ENCODE measurements at places on chromosomes 12 and 14.

DNA sequence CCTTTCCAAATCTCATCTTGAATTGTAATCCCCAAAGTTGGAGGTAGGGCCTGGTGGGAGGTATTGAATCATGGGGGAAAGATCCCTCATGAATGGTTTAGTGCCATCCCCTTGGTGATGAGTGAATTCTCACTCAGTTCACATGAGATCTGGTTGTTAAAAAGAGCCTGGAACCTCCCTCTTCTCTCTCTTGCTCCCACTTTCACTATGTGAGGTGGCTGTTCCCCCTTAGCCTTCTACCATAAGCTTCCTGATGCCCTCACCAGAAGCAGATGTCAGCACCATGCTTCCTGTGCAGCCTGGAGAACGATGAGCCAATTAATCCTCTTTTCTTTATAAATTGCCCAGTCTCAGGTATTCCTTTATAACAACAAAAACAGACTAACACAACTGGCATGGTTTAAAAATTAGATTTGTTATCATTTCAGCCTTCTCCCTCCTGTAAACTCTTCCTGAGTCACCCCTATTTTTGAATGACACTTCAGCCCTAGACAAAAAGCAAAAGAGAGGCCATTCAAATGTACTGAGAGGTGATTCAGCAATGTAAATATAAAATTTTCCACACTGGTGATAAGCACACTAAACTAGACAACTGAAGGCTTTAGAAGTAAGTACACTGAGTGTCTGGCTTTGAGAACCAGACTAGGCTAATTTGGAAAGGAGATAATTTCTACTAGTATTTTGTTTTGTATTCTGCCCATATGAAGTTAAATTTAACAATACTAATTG, 212.1 kb upstream of the ABCD2 start:
- DNase-seq: no peak

DNA sequence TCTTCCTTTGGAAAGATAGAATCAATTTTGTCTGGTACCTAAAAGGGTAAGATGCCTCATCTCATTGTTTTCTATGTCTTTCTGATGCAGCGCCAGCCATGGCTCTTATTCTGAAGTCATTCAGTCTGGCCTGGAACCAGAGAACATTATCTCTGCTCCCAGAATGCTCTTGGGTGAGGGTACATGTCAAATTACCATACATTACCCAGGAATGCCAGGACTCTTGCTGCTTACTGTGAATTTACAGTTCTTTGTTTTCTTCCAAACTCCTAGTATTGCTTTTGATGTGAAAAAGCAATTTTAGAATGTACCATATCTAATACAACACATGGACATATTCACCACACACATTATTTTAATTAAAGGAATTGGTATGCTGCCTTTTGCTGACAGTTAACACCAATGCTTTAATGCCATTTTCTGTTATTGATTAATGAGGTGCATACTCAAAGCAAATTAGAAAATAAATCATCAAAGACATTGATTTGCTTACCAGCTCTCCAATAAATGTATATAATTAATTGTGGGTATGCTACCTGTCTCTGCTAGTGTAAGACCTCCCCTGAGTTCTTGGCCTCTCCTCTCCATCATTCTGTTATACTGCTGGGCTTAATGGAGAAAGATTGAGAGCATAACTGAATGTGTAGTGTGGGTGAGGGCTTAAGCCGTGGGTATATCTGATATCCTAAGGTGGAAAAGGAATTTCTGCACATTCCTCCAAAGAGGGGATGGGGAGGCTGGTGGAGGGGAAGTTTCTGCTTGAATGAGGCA, 337.7 kb downstream of the C12orf75 start:
- no peak for DNase-seq

- DNase-seq: no peak
Measured at GRCh38 chr12:3177778-3178425, 100.7 kb downstream of the TSPAN9 start.

GRCh38 chr14:31947076-31947475, 130.0 kb upstream of the ARHGAP5 start:
- DNase-seq: no peak

DNA sequence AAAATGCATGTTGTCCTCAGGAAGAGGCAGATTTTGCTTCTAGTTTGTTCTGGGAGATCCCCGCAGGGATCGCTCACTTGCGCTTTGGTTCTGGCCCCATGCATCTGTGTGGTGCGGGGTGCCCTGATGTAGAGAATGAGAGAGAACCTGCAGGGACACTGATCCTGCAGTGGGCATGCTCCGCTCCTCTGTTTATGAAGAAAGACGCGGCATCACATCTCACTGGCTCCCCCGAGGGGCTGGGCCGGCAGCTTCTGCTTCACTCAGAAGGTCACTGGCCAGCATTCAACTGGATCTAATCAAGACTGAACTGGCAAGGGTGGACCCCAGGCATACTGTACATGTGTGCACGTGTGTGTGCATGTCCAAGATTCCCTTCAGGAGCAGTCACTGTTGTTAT, 164.2 kb downstream of the CALM1 start:
- DNase-seq: no peak

DNA sequence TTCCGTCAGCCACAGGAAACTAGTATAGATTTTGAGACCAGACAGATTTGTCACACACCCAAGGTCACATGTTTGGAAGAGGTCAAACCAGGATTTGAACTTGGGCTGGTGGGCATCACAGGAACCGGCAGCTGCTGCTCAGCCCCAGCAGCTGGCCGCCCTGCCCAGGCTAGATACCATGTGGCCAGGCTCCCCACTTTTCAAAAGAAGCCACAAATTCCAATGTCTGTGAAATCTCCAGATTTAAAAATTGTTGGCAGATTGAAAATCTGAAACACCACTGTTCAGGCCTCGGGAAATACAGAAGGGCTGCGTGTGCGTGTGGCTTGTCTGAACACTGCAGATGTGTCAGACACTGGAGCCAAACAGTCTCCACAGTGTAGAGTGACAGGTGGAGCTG, 30.4 kb downstream of the MMAB start:
- DNase-seq: no peak

DNA sequence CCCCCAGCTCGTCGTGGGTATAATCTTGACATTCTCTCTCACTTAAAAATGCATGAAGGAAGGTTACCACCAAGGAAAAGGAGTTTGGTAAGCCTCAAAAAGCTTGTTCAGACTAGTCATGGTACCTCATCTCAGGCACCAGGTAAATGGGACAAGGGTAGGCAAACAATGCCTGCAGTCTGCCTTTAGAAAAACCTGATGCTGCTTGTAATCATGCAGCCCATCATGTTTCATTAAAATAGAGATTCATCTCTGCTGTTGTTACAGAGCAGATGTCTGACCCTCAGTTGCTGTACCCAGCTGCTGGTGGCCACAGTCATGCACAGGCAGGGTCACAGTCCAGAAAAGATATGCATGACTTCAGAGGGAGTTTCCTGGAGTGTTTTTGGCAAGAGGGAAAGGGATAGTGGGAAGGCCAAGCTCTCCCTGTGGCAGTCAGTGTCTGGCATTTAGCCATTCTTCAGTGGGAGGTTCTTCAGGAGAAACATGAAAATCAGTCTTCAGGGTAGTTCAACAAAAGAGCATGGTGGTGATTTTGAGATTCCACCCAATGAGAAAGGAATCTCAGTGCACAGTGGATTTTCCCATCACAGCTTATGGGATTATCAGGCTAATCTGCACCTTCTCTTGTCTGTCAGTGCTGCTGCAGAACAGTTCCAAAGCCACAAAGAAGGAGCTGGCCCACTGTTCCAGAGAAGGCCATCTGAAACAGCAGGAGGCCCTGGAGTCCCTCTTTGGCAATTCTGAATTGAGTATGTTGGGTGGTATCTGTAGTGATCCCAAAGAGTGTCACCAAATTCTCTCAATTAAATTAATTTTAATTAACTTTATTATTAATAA, 202.7 kb upstream of the FRMD6 start:
- no peak for DNase-seq

GRCh38 chr12:125228519-125229260, 163.5 kb downstream of the AACS start:
- DNase-seq: no peak

- no peak for DNase-seq
Measured at GRCh38 chr14:74685056-74685455, 27.8 kb downstream of the AREL1 start.

DNA sequence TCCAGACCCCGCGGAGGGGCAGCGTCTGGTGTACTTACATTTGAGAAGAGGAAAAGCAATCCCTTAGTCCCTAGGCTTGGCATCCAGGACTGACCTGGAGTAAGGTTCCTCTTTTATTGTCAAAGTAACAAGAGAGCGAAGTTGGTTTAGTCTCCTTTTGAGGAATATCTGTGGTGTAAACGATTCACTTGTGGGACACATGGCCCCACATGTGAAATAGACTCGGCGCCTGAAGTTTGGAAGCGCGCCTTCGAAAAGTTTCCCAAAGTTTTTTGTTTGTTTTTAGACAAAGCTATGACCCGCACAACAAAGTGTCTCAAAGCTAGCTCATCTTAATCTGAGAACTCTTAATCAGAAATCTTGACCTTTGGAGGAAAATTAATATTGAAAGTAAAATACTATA, 744 bp downstream of the STYX start:
- DNase-seq: no peak

DNA sequence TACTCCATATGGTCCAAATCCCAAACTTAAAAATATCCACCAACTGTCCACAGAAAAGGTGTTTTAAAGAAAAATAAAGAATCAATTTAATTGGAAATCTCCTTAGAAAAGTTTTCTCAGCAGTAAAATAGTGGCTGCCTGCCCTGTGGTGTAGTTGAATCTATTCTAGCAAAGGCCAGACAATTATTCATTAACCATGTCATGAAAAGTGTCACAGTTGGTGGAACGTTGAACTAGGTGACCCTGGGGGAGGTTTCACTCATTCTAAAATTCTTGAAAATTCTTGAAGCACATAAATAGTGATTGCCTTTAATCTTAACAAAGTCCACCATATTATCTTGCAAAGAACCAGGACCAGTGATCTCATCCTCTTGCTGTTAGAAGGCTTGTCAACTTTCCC, 78.4 kb upstream of the GZMB start:
- DNase-seq: no peak

- peak; percentile 84 for DNase-seq
Measured at GRCh38 chr14:69716478-69717187, 50.3 kb upstream of the SRSF5 start.

GRCh38 chr12:48883305-48884161, 17.9 kb upstream of the RND1 start:
- DNase-seq: no peak

GRCh38 chr12:90064852-90065801, 356.5 kb upstream of the ATP2B1 start:
- DNase-seq: no peak

GRCh38 chr14:69519204-69520100, 34.9 kb downstream of the PLEKHD1 start:
- DNase-seq: no peak

GRCh38 chr14:31263485-31264133, 56.0 kb upstream of the HECTD1 start:
- peak; percentile 92 for DNase-seq

DNA sequence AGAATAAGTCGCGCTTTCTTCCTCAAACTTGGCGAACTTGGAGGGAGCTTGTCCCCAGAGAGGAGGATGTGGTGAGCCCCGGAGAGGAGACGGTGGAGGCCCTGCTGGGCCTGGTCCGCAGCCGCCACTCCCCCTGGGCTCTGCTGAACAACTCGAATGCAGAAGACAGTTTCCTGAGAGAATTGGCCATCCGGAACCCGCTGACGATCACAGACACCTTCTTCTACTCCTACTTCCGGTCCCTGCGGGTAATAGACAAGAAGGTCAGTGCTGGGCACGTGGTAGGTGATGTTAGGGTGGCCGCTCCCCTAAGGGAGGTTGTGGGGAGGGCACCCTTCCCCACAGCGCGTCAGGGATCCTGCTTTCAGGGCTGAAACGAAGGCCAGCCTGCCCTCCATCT, 1.6 kb downstream of the LRRC43 start:
- no peak for DNase-seq

Data from smooth muscle cell of the brain vasculature (primary cell).